CD4-positive, alpha-beta T cell treated with Interleukin-6 at 100 ng/mL for 8 hours (primary cell): ENCODE measurements at places on chromosomes 3 and 15.

- DNase-seq: no peak
Observed at GRCh38 chr3:51141573-51141972, 243.5 kb upstream of the MANF start.

DNA sequence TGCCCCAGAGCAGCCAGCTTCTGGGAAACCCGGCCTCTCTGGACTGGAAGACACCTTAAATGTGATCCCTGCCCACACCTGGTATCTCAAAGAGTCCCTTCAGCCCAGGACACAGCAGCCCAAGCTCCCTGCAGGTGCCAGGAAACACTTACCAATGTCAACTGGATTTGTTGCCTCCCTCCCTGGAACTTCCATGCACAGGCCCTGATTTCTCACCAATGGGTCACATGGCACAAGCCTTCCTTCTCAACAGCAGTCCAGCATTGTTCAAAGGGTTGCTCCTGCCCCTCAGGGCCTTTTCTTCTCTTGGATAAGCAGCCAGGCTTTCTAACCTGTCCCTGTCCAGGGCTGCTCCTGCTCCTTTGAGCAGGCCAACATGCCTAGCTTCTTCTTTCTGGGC, 31.6 kb downstream of the ANP32A start:
- DNase-seq: no peak

GRCh38 chr15:72197460-72198355, at the start of gene GRAMD2A:
GRAMD2A (minus strand) TSS chr15:72197787.
- no peak for DNase-seq

GRCh38 chr3:39850716-39851032, 41.3 kb downstream of the MYRIP start:
- no peak for DNase-seq

DNA sequence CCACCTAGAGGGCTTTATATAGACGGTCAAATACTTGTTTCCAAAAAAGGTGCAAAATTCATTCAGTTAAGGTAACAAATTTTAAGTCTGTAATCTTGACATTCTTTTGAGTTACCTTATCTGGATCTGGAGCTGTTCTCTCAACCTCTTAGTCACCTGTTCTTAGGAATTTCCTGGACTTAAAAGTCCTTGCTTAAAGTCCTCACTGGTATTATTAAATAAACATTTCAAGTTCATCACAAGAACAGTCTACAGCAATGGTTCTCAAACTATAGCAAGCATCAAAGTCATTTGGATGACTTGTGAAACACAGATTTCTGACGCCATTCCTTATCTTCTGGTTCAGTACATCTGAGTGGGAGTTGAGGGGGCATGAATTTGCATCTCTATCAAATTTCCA, 122.9 kb upstream of the GOLIM4 start:
- DNase-seq: no peak

DNA sequence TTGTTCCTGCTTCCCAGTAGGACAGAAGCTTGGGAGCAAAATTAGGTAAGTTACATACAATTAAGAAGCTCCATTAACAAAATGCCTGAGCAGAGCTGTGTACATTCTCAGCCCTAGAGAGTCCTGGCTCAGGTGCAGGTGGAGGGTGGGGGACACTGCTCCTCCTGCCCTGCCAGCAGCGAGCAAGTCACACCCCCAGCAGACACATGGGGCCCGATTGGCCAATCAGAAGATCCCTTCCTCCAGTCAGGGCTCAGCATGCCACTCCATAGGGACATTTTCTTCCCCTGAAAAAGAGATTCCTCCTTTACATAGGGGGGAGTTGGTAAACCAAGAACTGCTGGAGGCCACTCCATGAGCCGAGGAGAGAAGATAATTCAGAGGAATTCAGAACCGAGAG, 62.1 kb downstream of the PLXNA1 start:
- DNase-seq: no peak

- DNase-seq: no peak
Observed at GRCh38 chr15:96345560-96346399, 15.3 kb downstream of the NR2F2 start.
